ENCODE measurements at places on chromosomes 11 and 22.

- DNase-seq = no peak
These were observed 6.8 kb downstream of the CDKN1C start for GRCh38 chr11:2878782-2879181.

DNA sequence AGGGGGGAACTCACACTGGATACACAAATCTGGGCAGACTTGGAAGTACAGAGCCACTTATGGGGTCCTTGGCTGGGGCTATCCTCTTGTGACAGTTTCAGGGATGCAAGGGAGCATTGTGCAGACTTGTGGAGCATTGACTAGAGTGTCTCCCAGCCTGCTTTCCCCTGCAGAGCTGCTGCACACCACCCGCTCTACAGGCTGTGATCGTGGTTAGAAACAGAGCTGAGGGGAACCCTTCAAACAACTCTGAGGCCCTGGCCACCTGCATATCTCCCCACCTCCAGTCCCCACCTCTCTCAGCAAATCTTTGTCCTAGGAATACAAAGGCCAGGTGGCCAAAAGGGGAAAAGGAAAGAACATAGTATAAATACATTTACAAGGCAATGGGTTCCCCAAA, 64.7 kb downstream of the NRXN2 start:
- DNase-seq = no peak

GRCh38 chr11:96263238-96263763, 79.7 kb downstream of the MAML2 start:
- DNase-seq = no peak

- no peak for DNase-seq
These were observed 884.4 kb upstream of the CNTN5 start for GRCh38 chr11:98136357-98136756.

GRCh38 chr11:119236891-119237290, 30.8 kb downstream of the CBL start:
- no peak for DNase-seq
